Stimulated activated CD8-positive, alpha-beta memory T cell treated with anti-CD3 and anti-CD28 coated beads, Interleukin-15, amount 100 ng/mL, for 4 hours (primary cell): ENCODE measurements at places on chromosomes 5 and 9.

- DNase-seq, result no peak
These were observed 24.3 kb downstream of the HMGCR start for GRCh38 chr5:75361310-75361709.

GRCh38 chr9:115142517-115143270 lies 24.7 kb upstream of the TNC start:
- no peak for DNase-seq

DNA sequence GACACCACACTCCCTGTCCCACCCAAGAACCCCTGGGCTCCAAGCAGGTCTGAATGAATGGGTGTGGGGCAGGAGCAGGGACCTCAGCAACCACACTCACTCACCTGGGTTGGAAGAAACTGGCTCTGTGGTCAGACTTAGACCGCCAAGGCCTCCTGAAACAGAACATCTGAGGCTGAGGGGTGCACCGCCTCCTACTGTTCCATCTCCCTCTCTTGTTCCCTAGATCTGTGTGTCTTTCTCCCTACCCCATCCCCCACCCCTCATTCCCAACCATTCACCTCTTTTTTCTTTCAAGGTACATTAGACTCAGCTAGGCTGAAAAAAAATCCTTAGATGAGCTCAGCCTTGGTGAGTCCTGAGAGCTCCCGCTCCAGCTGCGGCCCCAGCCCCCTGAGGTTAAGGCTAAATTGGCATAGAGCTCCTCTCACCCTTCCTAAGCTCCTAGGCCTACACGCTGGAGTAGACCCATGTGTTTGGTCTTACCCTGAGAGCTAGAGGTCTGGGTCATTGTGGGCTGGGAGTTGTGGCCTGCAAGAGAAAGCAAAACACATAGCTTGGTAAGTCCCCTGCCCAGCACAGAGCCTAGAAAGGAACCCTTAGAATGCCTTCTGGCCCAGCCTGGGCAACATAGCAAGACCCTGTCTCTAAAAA lies 4.8 kb downstream of the ECSCR start:
- DNase-seq, result no peak

DNA sequence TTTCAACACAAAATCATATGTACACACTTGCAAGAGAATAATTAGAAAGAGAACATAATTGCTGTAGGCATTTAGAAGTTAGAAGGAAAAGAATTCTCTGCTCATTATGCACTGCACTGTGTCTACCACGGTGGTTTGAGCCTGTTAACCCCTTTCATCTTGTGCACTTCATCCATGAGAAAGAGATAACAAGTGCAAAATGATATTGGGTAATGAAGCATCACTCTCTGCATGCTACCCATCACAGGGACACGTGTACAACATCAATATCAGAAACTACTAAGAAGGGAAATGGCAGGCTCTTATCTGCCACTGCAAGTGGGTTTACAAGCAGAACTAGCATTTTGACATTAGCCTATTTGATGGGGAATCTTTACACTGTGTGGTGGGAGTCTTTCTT lies 202.6 kb downstream of the CDH12 start:
- no peak for DNase-seq

- no peak for DNase-seq
These were observed 84.9 kb downstream of the GNA14 start for GRCh38 chr9:77563174-77563573.

DNA sequence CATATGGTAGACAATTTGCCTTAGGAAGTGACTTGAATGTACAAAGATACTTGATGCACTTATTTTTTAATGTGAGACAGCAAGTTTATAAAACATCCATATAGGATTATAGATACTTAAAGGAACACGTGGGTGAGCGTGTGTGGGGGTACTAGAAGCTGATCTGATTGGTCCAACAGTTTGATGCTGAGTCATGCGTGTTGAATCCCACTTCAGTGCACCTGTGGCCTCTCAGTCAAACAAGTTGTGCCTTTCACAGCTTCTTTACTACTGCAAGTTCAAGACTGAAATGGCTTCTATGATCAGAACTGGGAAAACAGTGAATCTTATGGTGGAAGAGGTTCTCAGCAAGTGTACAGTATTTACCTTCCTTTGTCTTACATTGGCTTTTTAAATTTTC lies 98.9 kb downstream of the MAP1B start:
- DNase-seq, result no peak

- DNase-seq, result no peak
These were observed 15.8 kb downstream of the UBE2QL1 start for GRCh38 chr5:6464441-6464840.

- no peak for DNase-seq
These were observed 66.9 kb downstream of the TMC1 start for GRCh38 chr9:72588336-72588735.

DNA sequence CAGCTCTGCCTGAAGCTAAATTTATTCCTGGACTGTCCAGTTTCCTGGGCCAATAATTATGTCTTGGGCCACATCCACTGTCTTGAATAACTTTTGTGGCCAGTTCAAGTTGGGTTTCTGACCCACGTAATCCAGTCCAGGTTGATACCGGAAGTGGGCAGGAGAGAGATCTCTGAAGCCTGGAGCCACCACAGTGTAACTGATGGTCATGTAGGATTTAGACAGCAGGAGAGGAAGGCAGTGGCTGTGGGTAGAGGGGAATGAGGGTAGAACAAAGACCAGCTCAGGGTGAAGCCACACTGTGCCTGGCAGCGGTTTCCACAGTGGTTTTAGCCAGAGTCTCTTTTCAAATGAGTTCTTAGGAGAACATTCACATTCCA lies 30.2 kb downstream of the SH3PXD2B start:
- no peak for DNase-seq

DNA sequence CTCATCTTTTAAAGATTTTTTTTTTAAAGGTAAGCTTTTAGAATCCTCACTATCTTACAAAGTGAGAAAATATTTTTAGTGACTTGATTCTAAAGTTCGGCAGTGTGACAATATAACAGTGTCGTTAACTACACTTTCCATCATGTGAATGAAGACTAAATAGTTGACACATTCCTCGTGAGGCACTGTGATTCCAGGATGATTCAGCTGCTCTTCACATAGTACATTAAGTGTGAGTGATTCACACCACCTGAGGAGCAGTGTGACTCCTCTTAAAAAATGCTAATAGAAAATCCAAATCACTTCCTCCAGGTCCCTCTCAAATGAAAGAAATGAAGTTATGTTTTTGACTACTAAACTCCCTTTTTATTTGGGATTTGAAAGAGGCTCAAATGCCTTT lies 589.5 kb downstream of the GABRG2 start:
- no peak for DNase-seq

DNA sequence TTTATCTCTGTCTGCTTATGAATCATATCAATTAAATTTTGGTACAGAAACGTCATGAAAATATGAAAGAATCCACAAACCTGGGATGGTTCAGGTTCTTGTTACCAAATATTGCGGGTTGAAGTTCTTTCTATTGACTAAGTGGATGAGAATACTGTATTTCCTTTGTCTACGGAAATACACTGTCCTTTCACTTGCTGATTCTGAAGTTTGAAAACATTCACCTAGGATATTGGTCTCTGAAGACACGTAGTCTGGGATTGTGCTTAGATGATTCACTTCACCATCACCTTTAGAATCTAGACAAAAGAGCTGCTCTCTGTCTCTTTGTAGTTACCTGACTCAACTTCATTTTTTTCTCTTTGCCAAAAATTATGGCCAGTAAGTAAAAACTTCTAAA lies 222.4 kb downstream of the FBN2 start:
- DNase-seq, result no peak

DNA sequence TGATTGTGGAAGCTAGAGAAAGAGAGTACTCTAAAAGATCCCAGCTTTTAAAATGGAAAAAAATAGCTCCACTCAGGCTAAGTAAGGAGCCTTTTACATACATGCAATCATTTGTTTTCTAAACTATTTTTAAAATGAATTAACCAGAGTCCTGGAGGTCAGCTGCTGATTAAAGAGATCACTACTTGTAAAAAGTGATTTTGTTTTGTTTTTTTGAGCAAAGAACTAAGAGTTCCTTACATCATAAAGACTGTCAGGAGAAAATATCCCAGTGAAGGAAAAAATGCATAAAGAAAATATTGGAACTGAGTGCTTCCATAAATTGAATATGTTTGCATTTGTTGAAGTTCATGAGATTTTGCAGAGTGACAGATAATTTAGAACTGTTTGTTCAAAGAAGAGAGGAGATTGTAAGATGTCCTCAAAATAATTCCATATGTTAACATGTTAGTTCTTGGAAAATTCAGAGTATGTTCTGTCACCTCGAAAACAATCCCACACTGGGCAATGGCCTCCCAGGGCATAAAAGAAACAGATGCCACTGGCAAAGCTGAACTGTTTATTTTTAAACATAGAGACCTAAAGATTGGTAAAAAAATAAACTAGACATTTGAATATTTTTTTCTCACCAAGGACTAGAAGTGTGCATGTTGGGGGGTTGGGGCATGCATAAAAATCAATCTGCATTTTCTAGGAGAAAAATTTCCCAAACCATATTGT lies 264.7 kb downstream of the NPR3 start:
- DNase-seq, result no peak

DNA sequence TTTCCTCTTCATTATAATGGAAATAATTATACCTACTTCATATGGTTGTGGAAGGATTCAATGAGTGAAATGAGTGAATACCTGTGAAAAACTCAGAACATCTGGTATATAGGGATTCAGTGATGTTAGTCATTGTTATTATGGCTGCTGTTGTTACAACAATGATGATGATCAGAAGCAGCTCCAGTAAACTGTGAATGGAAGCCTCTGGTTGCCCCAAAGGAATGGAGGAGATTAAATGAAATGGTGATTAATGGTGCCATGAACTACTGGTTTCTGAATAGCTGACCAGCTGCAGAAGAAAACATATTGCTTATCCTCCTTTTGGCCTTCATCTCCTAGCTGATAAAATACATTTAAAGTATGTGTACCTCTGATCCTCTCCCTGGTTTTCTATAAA lies 372.0 kb downstream of the ARHGEF28 start:
- DNase-seq, result no peak

- no peak for DNase-seq
These were observed 10.8 kb downstream of the SAXO1 start for GRCh38 chr9:19022206-19022605.

- no peak for DNase-seq
These were observed 196.4 kb downstream of the CAVIN4 start for GRCh38 chr9:100774326-100774725.

GRCh38 chr5:162230348-162230747 lies 162.8 kb downstream of the GABRG2 start:
- no peak for DNase-seq

GRCh38 chr5:116765441-116765840 lies 190.8 kb upstream of the SEMA6A start:
- DNase-seq, result no peak

DNA sequence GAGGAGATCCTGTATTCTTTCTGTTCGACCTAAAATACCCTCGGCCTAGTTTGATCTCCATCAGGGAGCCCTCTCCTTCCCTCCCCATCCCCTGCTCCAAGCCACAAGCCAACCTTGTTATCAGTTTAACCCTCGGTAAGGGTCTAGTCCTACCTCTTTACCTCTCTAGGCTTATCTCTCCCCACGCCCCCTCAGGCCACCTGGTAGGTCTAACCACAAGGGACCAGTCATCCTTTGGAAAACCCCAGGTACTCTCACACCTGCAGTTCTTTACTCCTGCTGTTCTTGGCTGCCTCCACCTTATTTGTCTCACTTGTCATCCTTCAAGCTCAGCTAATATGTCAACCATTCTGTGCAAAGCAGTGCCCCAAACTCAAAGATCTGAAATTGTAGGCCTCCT lies 78.7 kb downstream of the RAD23B start:
- no peak for DNase-seq

- DNase-seq, result no peak
These were observed 7.0 kb downstream of the PIGO start for GRCh38 chr9:35089434-35089833.

DNA sequence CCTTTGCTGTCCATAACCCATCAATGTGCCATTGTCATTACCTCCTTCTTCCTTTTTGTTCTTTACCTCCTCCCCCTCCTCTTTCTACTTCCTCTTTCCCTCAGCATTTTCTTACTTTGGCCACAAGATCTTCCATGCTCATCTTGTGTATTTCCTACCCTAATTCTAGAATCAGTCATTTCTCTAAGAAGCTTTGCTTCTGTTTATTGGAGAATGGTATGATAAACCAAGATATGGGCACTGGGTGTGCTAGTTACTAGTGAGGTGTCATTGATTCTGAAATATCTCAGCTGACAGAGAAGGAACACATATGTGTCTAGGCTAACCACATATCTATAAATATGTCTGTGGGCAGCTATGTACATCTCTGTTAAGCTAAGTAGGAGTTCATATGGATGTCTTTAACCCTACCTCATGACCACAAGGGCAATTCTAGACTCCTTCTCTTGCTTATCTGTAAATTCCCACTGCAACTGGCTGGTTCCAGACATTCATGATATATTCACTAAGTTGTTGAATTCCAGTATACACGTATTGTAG lies 2051.3 kb upstream of the CDH9 start:
- no peak for DNase-seq

- DNase-seq, result no peak
These were observed 548 bp downstream of the CDC14B start for GRCh38 chr9:96619124-96619465.

DNA sequence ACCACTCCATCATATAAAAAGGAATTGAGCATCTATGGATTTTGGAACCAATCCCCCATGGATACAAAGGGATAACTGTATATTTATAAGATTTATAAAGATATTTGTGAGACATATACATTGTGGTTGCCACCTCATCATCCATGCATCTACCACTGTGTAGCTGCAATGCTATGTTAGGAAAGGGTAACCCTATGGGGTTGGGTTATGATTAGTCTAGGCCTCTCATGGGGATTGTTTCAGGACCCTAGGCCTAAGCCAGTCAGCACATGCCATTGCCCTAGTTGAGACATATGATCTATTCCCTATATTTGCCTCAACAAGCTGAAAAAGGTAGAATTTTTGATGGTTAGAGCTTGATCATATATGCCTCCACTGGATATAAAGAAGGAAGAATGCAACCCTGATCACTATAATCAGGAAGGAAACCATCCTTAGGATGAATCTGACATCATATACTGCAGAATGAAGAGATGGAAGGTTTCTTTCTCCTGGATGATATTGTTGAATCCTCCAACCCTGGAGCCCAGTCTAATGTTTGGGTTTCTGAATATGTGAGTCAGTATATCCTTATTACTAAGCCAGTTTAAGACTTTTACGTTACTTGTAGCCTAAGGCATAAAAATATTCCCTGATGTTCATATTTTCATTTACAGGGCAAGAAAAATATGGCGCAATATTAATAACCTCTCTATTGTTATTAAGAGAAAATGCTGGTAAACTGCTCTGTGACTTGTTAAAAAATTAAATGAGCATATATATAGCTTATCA lies 94.2 kb downstream of the ADAMTS19 start:
- DNase-seq, result no peak

GRCh38 chr9:111413996-111414395 lies 70.2 kb downstream of the ECPAS start:
- no peak for DNase-seq

DNA sequence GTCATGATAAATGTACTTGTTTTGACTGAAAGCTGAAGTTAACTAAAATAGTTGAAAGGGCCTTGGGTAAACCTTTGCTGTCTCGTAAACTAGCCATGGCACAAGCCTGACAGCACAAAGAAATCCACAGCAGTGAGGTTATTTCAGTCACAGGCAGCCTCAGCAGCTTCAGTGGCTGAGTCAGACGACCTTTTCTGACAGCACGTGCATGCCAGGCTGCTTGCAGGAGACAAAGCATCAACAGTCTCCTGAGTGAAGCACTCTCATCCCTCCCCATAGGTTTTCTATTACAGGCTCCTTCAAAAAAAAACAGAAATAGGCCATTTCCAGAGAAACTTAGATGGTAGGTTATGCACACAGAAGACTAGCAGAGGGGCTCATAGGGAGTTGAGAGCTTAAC lies 34.6 kb downstream of the OXCT1 start:
- no peak for DNase-seq

- DNase-seq, result no peak
These were observed 23.7 kb upstream of the OTULINL start for GRCh38 chr5:14557791-14558415.
